ENCODE measurements at places on chromosomes 2 and 18. TPM values are rescaled to one million over a fixed set of nuclear protein-coding genes. Genes with fewer than 3 reads are reported as not detected.

DNA sequence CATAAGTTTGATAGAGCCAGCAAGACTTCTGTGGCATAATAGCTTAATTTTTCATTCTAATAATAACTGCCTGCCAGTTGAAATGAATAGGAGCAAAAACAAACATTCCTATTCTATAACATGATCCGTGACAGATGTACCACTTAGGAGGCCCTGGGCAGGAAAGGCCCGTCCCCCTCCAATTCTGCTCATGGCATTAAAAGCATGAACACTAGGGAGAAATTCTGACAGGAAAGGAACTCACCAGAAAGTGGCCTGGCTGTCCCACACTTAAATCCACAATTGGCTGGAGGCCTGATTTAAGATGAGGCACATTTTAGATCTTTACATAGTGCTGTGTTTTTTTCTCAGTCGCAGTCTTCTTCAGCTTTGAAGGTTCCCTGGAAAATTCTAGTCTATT is 261.9 kb upstream of the ETAA1 start:
- DNase-seq = no peak

GRCh38 chr2:167264380-167264779 is 376.1 kb downstream of the XIRP2 start:
- no peak for DNase-seq

Gene LONRF2
- 19.0 TPM for total RNA-seq

GRCh38 chr2:186455613-186456012 is 30.4 kb upstream of the ZC3H15 start:
- no peak for DNase-seq

- DNase-seq = no peak
Observed at GRCh38 chr18:71136487-71136886, 847.6 kb downstream of the SOCS6 start.

- no peak for DNase-seq
Observed at GRCh38 chr2:96157649-96158553, 12.7 kb upstream of the DUSP2 start.

DNA sequence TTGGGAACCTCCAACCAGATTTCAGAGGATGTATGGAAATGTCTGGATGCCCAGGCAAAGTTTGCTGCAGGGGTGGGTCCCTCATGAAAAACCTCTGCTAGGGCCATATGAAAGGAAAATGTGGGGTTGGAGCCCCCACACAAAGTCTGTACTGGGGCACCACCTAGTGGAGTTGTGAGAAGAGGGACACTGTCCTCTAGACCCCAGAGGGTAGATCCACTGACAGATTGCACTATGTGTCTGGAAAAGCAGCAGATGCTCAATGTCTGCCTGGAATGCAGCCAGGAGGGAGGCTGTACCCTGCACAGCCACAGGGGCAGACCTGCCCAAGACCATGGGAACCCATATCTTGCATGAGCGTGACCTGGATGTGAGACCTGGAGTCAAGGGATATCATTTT is 573.7 kb upstream of the NXPH2 start:
- no peak for DNase-seq

DNA sequence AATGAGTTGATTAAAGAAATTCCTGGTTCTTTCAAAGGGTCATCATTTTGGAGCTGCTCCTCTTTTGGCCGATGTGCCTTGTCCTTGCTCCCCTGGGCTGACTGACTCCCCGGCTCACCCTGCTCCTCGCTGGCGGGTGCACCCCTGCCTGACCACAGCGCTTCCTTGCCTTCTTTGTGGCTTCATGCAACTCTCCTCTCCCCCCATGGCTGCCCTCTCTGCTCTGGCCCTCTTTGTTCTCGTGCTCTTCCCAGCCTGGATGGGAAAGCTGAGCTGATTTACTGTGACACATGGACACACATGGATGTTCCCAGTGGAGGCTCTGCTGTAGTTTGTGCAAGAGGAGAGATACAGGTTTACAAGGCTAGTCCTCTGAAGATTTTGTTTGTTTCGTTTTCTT is 234.6 kb downstream of the HAUS1 start:
- no peak for DNase-seq

DNA sequence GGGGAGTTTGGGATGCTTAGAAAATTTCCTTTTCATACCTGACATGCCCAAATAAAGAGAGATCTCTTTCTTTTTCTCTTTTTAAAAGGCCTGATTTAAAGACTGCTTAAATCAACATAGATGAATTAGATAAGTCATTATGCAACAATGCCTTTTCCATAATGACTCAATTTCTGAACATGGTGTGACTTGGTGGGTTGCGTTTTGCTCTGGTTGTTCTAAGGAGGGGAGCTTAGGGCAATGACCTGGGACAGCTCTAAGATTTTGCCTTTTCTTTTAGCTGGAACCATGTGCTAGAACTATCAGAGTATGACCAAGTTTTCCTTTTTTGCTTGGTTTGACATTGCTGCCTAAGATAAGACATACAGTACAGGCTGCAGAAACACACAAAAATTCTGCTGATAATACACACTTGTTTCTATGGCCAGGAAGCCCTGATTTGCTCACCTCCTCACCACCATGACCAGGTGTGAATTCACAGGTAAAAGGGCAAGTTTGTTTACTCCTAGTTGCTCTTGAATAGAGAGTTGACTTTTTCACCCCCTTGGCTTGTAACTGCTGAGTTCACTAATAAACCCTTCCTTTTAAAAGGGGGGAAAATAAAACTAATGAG is 58.1 kb upstream of the IL1RL1 start:
- DNase-seq = no peak

Gene CCDC85A
- 4.4 TPM for total RNA-seq

Gene DAW1
- total RNA-seq = 0.19 TPM

DNA sequence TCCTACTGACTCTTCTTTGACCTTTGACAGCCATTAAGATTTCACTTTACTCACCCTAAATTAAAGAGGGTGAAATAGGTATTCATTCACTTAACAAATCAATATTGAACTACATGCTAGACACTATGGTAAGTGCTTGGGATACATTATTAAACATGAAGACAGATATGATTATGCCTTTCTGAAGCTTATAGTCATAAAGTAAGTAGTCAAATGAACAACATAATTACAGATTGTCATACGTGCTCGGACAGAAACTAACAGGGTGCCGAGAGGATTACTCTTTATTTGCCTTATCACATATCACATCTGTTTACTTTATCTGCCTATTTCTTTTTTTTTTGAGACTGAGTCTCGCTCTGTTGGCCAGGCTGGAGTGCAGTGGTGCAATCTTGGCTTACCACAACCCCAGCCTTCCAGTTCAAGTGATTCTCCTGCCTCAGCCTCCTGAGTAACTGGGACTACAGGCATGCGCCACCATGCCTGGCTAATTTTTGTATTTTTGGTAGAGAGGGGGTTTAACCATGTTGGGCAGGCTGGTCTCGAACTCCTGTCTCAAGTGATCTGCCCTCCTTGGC is 9.8 kb downstream of the ACVR2A start:
- no peak for DNase-seq

GRCh38 chr18:13703899-13704298 is 22.5 kb downstream of the FAM210A start:
- DNase-seq = no peak

Gene SIX2
- 0.91 TPM for total RNA-seq

Gene SNRPD1
- total RNA-seq = 23.9 TPM

- no peak for DNase-seq
Observed at GRCh38 chr2:219831957-219832356, 204.5 kb downstream of the SLC4A3 start.

DNA sequence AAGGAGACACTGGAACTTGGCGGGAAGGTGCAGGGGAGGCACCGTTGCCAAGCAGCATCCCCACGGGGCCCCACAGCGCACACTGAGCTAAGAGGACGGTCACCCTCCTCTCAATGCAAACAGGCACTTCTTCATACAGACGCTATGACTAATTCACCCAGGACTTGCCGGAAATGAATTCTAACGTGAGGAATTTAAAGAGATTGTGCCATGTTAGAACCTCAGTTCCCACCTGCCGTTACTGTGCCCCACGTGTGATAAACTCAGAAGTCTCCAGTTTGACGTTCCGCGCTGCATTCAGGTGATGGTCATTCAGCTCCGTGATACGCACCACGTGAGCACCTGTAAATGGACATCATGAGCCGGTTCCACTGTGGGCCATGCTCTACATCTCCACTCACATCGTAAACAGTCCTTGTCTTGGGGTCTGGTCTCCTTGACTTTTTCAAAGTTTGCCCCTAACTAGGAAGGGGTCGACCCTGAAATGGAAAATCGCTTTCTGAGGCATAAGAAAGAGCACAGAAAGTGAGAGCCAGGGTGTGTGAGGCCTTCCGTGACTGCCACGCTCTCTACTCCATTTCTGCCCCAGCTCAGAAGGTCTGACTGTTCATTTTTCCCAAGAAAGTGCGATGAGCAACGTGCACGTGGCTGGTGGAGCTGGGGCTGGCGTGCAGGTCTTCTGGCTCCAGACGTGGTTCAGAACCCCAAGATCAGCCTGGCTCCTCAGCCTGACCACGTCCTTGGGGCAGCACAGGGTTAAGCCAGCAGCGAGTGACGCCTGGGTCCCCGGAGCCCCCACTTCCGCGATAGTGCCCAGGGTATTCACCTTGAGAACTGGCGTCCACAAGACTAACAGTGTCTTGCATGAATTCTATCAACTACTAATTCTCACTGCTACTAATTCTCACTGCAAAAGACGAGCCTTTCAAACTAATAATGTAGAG is 35.1 kb downstream of the TMEM18 start:
- no peak for DNase-seq

Gene SPHKAP
- 100 TPM for total RNA-seq

GRCh38 chr2:136751406-136751805 is 13.9 kb upstream of the THSD7B start:
- DNase-seq = no peak

DNA sequence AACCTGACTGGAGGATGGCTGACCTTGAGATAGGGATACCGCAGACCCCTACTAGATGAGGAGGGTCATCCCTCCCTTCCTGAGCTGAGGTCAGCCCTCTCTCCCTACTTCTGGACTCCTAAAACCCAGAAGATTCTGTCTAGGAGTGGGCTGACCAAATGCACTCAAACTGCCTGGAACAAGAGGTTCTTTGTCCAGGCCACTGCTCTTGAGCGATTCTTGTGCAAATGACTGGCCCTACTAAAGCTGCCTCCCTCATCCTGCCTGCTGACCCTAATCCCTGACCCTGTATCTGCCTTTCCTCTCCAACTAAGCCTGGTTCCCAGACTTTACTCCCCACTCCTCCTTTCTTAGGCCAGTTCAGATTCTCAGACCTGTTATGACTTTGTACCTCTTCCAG is 56.2 kb downstream of the EFR3B start:
- DNase-seq = no peak

Gene MAP3K19
- total RNA-seq = not detected

Gene VWC2L
- not detected for total RNA-seq

GRCh38 chr2:162828545-162828944 is 10.0 kb downstream of the KCNH7 start:
- no peak for DNase-seq

Gene RAB11FIP5
- total RNA-seq = 21.8 TPM
